GDM1 (cell line): ENCODE measurements at places on chromosomes 1 and 21.

- DNase-seq, result no peak
These were observed 28.5 kb upstream of the KCNA2 start for GRCh38 chr1:110634455-110635311.

- DNase-seq, result no peak
These were observed 81.1 kb downstream of the RRAGC start for GRCh38 chr1:38778521-38778920.

GRCh38 chr1:204746838-204747442, 61.4 kb upstream of the LRRN2 start:
- peak; percentile 14 for DNase-seq

- no peak for DNase-seq
These were observed 16.9 kb upstream of the PARS2 start for GRCh38 chr1:54781023-54781723.

DNA sequence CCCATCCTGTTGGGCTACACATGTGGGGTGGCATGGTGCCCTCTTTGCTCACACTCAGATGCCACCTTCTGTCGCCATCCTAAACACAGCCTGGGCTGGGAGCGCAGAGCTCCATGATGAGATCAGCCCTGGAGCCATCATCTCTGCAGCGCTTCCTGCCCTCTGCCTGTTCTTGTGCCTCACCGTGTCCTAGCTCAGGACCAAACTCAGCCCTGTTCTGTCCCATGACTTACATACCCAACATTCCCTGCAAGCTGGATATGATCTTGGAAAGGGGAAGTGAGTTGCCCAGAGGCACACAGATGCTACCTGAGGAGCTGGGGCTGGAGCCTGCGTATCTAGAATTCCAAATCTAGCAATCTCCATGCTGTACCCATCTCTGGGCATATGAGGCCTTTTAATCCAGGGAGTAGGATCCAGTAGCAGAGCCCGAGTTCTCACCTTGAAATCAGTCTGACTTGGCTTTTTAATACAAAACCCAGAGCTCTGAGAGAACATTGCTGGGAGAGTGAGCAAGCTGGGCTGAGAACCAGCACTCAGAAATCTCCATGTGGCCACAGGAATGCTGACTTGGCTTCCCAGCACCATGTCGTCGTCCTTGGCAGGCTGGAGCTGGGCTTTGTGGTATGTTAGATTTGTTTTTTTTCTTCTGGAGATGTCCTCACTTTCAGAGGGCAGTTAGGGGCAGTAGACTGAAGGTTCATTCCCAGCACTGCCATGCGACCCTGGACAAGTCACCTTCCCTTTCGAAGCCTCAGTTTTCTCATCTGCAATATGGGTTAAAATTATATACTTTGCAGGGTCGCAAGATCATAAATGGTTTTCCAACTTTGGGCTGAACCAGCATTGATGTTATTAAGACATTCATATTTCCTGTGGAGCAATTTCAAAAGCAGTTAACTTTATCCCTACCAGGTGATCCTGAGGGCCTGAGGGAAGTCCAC, 2.6 kb downstream of the ALPL start:
- DNase-seq, result no peak
